AG04449 (cell line): ENCODE measurements at places on chromosomes 6 and 20.

DNA sequence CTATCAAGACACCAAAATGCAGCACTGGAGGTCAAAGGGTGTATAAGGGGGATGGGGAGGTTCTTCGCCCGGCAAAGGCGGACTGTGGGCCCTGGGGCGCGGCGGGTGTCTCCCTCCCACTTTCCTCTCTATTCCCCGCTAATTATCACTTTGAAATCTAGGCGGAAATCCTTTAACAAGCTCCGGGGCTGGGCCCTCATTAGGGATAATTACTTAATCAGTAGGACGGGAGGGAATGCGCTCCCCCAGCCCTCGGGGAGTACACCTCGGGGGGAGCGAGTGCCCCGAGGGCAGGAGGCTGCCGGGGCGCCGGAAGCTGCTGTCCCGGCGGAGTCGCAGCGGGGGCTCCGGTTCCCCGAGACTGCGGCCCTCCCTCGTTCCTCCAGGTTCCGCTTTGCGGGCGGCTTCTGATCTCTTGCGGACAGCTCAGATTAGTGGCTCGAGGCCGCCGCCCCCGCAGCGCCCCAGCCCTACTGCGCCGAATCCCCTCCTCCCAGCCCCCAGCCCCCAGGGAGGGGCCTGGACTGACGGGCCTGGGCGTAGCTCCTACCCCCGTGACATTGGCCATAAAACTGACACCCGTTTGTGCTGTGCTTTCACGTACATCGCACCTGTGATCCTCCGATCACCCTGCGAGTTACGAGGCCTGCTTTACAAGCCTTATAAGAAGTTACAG is 14.7 kb downstream of the MUCL3 start:
- DNase-seq = no peak

GRCh38 chr6:39821742-39822532 is 29.8 kb downstream of the DAAM2 start:
- no peak for DNase-seq

DNA sequence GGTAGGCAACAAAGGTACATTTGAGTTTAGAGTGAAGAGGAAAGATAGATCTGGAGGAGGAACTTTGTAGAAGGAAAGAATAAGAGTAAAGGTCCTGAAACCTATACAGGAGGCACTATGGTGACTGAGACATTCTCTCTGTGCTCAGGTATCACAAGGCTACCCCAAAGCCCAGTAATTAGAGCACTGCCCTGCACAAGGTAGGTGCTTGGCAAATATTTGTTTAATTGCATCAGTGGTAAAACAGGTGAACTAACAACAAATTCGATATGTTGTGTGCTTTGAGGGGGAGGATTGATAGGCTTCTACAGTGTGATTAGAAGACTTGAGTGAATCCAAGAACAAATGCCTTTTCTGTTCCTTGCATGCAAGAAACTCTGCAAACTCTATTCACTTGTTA is 6.8 kb upstream of the TSHZ2 start:
- DNase-seq = no peak

DNA sequence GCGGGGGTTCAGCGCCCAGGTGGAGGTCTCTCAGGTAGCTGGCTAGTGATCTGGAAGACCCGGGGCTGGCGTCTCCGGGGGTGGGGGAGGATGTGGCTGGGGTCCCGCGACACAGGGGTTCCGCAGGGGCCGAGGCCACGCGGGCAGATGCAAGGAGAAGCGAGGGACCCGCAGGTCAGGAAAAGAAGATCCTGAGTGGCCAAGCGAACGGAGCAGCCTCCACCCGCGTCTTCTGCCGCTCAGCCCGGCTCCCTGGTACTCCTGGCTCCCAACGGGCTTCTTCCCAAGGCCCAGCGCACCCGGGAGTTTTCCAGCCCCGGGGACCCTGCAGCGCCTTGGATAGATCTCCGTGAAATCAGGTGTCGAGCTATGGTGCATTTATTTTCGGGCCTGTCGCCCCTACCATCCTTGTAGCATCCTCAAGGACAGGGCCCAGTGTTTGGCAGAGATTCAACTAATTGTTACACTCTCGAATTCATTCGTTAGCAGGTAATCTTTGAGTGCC is 682 bp upstream of the CHD6 start:
- DNase-seq = no peak

- no peak for DNase-seq
Measured at GRCh38 chr20:57660922-57661745, 40.9 kb upstream of the ZBP1 start.

- no peak for DNase-seq
Measured at GRCh38 chr6:52065621-52066020, 21.8 kb downstream of the PKHD1 start.

DNA sequence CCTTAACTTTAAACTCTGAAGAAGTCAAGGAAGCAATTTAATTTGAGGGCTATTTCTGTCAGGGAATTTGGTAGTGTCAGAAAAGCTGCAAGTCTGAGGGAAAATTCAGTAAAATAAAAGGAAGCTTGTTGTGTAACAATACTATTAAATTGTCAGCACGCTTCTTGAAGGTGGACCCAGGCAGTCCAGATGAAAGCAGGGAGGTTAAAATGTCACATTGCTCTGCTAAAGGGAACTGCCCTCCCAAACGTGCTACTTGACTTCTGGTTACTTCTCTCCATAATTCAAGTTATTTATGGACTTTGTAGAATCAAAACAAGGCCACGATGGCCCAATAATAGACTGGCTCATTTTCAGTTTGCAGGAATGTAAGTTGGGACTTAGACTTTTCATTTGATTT is 28.2 kb upstream of the ARMC2 start:
- no peak for DNase-seq

DNA sequence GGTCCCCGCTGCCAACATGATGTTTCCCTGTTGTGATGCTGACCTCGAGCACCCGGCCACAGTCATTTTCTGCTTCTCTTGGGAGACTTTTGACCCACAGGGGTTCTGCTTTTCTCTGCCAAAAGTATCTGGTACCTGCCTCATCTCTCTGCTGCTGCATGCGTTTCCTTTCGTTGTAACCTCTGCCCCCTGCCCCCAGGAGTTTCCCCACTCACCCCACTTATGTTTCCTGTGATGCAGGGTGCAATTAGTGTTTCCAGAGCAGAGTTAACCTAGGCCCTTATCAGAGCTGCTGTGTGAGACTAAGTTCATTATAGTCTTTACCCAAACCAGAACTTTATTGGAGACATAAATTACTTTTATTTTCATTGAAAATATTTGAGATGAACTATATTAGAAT is 65.2 kb upstream of the EDN3 start:
- no peak for DNase-seq

DNA sequence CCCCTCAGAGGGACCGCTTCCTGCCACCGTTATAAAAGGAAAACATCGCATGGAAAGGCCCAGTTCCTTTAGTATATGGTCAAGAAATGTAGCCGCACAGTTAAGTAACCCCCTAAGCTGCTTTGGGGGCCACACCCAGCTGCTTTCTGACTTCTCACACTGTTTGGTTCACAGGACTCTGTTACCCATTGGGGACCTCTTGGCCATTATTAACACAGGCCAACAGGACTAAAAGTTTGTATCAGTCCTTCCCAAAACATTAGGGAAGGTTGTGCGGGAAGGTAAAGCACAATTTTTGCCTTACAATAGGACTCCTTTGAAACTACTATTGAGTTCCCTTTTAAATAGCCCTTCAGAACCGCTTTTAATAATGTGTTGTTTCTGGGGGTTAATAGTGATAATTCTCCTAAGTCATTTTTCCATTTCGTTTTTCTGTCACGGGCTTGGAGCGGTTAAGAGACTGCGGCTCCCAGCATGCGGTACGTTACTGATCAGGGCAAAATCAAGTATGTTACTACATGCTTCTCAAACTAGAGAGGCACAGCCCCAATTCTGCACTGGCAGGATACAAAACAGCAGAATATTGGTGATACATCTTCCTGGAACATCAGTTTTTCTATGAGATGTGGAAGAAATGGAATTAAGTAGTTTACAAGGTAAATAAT is 668 bp upstream of the RPP40 start:
- DNase-seq = no peak

DNA sequence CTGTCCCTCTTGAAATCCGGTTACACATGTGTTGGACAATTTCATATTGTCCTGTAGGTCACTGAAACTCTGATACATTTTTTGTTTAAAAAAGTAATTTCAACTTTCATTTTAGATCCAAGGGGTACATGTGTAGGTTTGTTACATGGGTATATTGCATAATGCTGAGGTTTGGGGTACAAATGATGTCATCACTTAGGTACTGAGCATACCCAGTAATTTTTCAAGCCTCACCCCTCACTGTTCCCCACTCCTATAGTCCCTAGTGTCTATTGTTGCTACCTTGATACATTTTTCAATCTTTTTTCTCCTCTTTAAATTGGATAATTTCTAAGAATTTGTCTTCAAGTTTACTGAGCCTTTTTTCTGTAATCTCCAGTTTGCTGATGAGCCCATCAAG is 483.0 kb downstream of the DHX35 start:
- DNase-seq = no peak

- no peak for DNase-seq
Measured at GRCh38 chr6:72616406-72617015, 5.4 kb upstream of the KCNQ5 start.

- DNase-seq = no peak
Measured at GRCh38 chr6:85498596-85499258, 48.8 kb downstream of the NT5E start.

GRCh38 chr6:31266567-31267360 is 5.1 kb downstream of the HLA-C start:
- no peak for DNase-seq
